ENCODE measurements at places on chromosomes 13 and 19.

DNA sequence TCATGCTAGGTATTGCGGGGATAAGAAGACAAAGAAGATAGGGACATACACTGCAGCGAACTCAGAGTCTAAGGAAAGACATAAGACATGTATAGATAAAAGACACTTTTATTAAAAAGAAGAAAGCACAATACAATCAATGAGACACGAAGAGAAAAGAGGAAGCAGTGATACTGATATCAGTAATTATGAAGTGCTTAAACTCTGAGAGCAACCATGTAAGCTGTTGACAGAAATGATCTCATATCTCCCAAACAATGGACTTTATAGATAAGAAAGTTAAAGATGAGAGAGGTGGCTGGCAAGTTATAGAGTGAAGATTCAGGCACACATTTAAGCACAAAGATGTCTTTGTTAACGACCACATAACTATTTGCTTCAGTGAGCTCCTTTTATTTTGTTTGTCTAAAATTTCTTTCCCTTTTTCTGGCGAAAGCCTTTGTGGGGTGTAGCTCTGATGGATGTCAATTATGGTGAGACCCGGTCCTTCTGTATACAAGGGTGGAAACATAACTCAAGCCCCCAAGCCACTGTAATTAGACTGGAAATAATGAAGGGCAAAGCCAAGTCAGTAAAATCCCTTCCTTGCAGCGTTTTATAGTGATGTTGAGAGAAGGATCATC is 818.0 kb upstream of the SLC10A2 start:
- no peaks in the 10 kb centered on the region for H3K27me3 ChIP-seq
- no peak overlapping the region for H3K4me3 ChIP-seq
- H3K36me3 ChIP-seq, result no peaks in the 10 kb centered on the region
- H3K27ac ChIP-seq, result no peak overlapping the region

GRCh38 chr19:30781047-30781446 is 408.9 kb downstream of the ZNF536 start:
- no peaks in the 10 kb centered on the region for H3K27me3 ChIP-seq
- no peak overlapping the region for H3K27ac ChIP-seq
- DNase-seq, result no peak
- H3K4me3 ChIP-seq, result no peak overlapping the region
- H3K4me1 ChIP-seq, result no peaks in the 10 kb centered on the region
- no peaks in the 10 kb centered on the region for H3K36me3 ChIP-seq

- no peak overlapping the region for H3K27ac ChIP-seq
- no peak overlapping the region for H3K4me3 ChIP-seq
- no peaks in the 10 kb centered on the region for H3K27me3 ChIP-seq
- DNase-seq, result no peak
- peaks cover 100% of the 10 kb centered on the region for H3K36me3 ChIP-seq
Observed at GRCh38 chr19:10686661-10687517, 14.3 kb upstream of the QTRT1 start.

- H3K36me3 ChIP-seq, result no peaks in the 10 kb centered on the region
- no peak for DNase-seq
- no peak overlapping the region for H3K4me3 ChIP-seq
- no peaks in the 10 kb centered on the region for H3K27me3 ChIP-seq
- H3K27ac ChIP-seq, result no peak overlapping the region
- no peaks in the 10 kb centered on the region for H3K4me1 ChIP-seq
Observed at GRCh38 chr13:95503662-95504061, 48.9 kb upstream of the CLDN10 start.

DNA sequence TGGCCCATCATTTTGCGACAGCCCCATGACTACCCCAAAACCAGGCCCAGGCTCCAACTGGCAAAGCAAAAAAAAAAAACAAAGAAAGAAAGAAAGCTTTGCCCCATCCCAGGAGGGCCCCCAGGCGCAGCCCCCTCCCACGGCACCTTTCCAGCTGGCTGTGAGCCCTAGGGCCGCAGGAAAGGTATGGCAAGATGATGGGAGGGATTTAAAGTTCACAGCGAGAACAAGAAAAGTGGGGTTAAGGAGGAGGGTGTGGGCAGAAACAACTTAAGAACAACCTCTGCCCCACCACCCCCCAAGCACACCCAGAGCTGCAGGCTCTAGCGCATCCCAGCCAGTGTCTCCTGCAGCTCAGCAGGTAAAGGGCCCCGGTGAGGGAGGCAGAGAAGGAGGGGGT is at the start of gene CYP2F1:
TSS of gene CYP2F1 (plus strand) at position 301 of the 400 bp plus-strand sequence. CDS start 1,757 bp downstream, outside the sequence.
- H3K27me3 ChIP-seq, result peaks cover 3% of the 10 kb centered on the region
- H3K27ac ChIP-seq, result no peak within 1 kb of the TSS
- H3K4me1 ChIP-seq, result no peaks in the 10 kb centered on the region
- no peak for DNase-seq
- no peaks in the 10 kb centered on the region for H3K36me3 ChIP-seq
- no peak within 1 kb of the TSS for H3K4me3 ChIP-seq

DNA sequence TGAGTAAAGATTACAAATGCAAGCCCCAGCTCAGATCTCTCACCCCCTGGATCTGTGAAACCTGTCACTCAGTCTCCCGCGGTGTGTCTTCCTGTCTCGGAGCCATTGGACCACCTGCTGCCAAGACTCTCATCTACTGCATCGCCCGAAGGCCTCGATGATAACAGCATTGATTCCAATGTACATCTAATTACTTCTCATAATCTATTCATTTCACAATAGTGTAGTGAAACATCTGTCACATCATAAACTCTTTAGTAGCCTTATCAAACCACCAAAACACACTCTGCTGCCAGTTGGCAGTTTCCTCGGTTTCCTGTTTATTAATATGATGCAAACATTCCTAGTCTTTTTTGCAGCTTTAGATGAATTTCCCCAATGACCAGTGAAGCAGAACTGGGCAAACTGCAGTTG is 220.3 kb downstream of the POU4F1 start:
- H3K27me3 ChIP-seq, result no peaks in the 10 kb centered on the region
- DNase-seq, result no peak
- H3K36me3 ChIP-seq, result no peaks in the 10 kb centered on the region
- no peak overlapping the region for H3K4me3 ChIP-seq
- no peaks in the 10 kb centered on the region for H3K4me1 ChIP-seq
- H3K27ac ChIP-seq, result no peak overlapping the region

GRCh38 chr13:20193162-20193906 is 596 bp upstream of the GJB2 start:
- H3K36me3 ChIP-seq, result no peaks in the 10 kb centered on the region
- peak overlapping the region; percentile 34 for H3K4me3 ChIP-seq
- no peak for DNase-seq
- H3K4me1 ChIP-seq, result peaks cover 2% of the 10 kb centered on the region

DNA sequence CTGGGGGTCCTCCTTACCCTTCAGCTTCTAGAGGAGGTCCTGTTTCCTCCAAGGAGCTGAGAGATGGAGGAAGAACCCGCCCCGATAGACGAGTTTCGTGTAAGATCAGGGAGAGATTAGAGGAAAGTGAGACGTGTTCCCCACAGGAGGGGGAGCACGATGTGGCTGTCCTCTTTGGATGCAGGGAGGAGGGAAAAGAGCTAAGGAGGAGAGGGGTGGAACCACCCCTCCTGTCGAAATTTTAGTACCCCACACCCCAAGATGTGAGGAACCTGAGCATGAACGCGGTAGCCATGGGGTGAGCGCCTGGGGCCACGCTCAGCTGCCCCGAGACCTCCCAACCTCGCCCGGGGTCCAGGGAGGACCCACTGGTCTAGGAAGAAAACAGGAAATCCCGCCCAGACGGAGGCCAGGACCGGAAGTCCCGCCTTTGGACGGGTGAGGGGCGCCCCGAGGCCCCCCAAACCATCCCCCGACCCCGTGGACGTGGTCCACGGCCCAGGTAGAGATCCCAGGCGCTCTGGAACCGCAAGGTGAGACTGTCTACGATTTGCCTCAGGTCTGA is 1.2 kb downstream of the AKT1S1 start:
- no peaks in the 10 kb centered on the region for H3K27me3 ChIP-seq
- H3K4me1 ChIP-seq, result peaks cover 20% of the 10 kb centered on the region
- H3K27ac ChIP-seq, result peak overlapping the region; percentile 100
- peak; percentile 52 for DNase-seq

GRCh38 chr19:7907544-7907943 is 3.9 kb downstream of the MAP2K7 start:
- H3K4me1 ChIP-seq, result peaks cover 22% of the 10 kb centered on the region
- peaks cover 38% of the 10 kb centered on the region for H3K36me3 ChIP-seq
- no peaks in the 10 kb centered on the region for H3K27me3 ChIP-seq
- no peak for DNase-seq

GRCh38 chr13:47256618-47257017 is 359.8 kb upstream of the HTR2A start:
- no peaks in the 10 kb centered on the region for H3K36me3 ChIP-seq
- H3K27me3 ChIP-seq, result no peaks in the 10 kb centered on the region
- no peak overlapping the region for H3K4me3 ChIP-seq
- no peak for DNase-seq

GRCh38 chr13:75489502-75490263 is 7.7 kb upstream of the TBC1D4 start:
- no peak overlapping the region for H3K4me3 ChIP-seq
- H3K36me3 ChIP-seq, result no peaks in the 10 kb centered on the region
- no peak overlapping the region for H3K27ac ChIP-seq
- peaks cover 43% of the 10 kb centered on the region for H3K4me1 ChIP-seq

DNA sequence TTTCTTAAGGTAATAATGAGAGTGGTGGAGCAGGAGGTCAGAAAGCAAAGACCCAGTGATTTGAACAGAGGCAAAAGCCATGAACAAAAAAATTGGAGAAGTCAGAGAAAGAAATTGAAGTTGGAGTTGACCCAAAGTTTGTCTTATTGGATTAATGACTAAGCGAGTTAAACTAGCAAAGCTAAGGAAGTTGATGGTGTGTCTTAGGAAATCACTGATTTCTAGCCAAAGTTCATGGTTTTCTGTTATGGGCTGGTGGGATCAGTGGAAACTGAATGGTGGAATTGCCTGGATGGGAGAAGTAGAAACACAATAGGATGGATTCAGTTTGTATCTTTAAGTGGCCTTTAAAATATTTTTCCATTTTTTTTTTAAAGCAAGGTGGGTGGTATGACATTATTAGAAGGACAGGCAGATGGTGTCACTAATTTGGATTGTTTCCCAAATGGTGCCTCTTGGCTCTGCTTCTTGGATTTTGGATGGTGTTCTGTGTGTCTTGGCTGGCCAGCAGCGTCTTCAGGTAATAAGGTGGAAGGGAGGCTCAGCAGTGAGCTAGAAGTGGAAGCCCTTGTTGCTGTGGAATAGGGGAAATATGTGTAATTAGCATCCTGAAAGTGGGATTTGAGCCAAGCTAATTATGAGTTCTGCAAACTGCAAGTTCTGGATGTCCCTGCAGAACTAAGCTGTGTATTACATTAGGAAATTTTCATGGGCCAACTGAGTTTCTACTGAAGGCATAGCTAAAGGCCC is 302.9 kb downstream of the LMO7 start:
- DNase-seq, result no peak
- H3K27me3 ChIP-seq, result no peaks in the 10 kb centered on the region
- no peak overlapping the region for H3K4me3 ChIP-seq
- no peaks in the 10 kb centered on the region for H3K36me3 ChIP-seq
- H3K4me1 ChIP-seq, result no peaks in the 10 kb centered on the region
- no peak overlapping the region for H3K27ac ChIP-seq

- no peaks in the 10 kb centered on the region for H3K36me3 ChIP-seq
- H3K27ac ChIP-seq, result no peak overlapping the region
- no peak overlapping the region for H3K4me3 ChIP-seq
- no peak for DNase-seq
- H3K4me1 ChIP-seq, result no peaks in the 10 kb centered on the region
Observed at GRCh38 chr19:30955112-30956104, 393.8 kb downstream of the TSHZ3 start.

DNA sequence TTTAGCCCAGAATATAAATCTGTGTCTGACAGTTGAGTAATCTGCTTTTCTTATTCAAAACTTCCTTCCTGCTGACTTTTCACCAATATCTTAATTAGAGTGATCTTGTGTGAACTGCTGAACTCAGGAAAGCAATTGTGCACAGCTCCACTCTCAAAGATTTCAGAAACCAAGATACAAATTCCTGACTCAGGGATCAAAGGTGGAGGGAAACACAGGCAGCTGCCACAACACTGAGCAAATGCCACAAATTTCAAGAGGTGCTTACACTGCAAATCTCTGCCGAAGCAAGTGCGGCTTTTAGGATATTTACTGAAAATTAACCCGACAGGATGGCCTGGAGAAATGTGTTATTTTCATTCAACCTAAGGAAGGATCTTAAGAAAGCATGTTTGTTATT is 111.4 kb downstream of the STOML3 start:
- no peaks in the 10 kb centered on the region for H3K36me3 ChIP-seq
- no peak for DNase-seq
- no peaks in the 10 kb centered on the region for H3K4me1 ChIP-seq
- no peak overlapping the region for H3K4me3 ChIP-seq
- no peak overlapping the region for H3K27ac ChIP-seq

- H3K4me3 ChIP-seq, result peak overlapping the region; percentile 77
- H3K27me3 ChIP-seq, result no peaks in the 10 kb centered on the region
- peaks cover 76% of the 10 kb centered on the region for H3K4me1 ChIP-seq
- H3K27ac ChIP-seq, result peak overlapping the region; percentile 92
Observed at GRCh38 chr19:21603431-21604231, 98.2 kb downstream of the ZNF429 start.

DNA sequence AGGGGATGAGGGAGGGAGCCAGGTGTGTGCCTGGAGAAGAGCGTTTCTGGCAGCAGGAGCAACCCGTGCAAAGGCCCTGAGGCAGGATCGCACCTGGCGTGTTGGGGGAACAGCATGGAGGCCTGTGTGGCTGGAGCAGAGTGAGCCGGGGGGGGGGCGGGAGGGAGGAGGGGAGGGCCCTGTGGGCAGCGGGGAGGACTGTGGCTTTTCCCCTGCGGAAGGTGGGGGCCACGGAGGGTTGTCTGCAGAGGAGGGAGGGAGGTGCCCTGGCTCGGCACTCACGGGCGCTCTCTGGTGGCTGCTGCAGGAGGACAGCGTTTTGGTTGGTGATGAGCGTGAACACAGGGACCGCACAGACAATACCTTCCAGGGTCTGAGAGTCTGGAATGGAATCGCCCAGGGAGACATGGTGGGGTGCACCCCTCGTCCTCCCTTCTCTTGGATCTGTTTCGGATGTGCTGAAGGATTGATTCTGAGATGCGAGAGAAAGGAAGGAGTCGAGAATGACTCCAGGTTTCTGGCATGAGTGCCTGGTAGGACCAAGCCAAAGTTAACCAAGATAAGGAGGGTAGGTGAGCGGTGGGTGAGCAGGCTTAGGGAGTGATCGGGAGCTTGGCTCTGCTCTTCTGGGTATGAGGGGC is 6.5 kb downstream of the RAB11B start:
- peaks cover 25% of the 10 kb centered on the region for H3K4me1 ChIP-seq
- no peak overlapping the region for H3K27ac ChIP-seq
- peaks cover 20% of the 10 kb centered on the region for H3K36me3 ChIP-seq
- no peaks in the 10 kb centered on the region for H3K27me3 ChIP-seq
- DNase-seq, result peak; percentile 70

DNA sequence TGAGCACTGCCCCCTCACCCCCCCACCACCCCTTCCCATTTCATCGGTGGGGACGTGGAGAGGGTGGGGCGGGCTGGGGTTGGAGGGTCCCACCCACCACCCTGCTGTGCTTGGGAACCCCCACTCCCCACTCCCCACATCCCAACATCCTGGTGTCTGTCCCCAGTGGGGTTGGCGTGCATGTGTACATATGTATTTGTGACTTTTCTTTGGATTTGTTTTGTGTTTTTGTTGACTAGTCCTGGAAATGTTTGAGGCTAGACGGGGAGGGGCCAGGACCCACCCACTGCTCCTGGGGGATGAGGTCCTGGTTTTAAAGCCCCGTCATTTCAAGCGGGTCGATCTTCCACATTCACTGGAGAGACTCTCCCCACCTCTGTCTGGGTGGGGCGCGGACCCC is 3.0 kb upstream of the TEKTIP1 start:
- no peak for DNase-seq
- peaks cover 15% of the 10 kb centered on the region for H3K36me3 ChIP-seq
- peaks cover 4% of the 10 kb centered on the region for H3K4me1 ChIP-seq
- H3K27me3 ChIP-seq, result no peaks in the 10 kb centered on the region
- no peak overlapping the region for H3K27ac ChIP-seq
- no peak overlapping the region for H3K4me3 ChIP-seq

GRCh38 chr13:28538932-28539331 is 44.0 kb upstream of the FLT1 start:
- H3K27me3 ChIP-seq, result peaks cover under 1% of the 10 kb centered on the region
- no peak overlapping the region for H3K27ac ChIP-seq
- H3K4me1 ChIP-seq, result no peaks in the 10 kb centered on the region
- peak; percentile 89 for DNase-seq
- no peaks in the 10 kb centered on the region for H3K36me3 ChIP-seq
- H3K4me3 ChIP-seq, result no peak overlapping the region
